ENCODE measurements at places on chromosomes 7 and 10.

- no peak for DNase-seq
These were observed 110.6 kb downstream of the ABLIM1 start for GRCh38 chr10:114547514-114547913.

GRCh38 chr10:44030132-44030531 lies 354.8 kb downstream of the CXCL12 start:
- no peak for DNase-seq

DNA sequence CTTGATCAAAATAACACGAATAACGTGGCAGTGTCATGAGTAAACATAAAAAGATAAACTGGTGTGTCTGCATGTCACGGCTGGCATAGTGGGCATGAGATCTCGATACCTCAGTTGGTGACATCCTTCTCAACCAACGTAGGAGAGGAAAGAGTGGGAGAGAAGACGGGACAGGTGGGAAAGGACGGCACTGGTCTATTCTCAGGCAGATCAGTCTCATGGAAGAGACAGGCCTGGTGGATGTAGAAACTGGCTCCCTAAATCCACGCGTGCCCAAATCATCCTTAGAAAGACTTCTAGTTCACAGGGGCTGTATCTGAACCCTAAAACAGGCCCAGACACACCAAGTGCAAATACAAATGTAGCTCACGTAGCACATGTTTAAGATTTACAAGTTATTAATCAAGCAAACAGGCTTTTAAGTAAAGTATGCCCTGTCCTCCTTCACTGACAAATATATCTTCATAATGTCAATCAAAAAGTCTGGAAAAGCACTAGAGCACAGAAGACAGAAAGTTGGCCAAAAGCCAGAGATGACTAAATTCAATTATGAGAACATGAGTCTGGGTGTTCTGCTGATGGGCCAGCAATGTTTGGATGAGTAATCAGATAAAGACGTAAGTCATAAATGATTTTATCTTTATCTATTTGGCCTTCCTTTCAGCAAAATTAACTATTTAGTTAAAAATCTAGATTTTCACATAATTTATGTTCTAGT lies 56.3 kb downstream of the SFMBT2 start:
- DNase-seq, result no peak

DNA sequence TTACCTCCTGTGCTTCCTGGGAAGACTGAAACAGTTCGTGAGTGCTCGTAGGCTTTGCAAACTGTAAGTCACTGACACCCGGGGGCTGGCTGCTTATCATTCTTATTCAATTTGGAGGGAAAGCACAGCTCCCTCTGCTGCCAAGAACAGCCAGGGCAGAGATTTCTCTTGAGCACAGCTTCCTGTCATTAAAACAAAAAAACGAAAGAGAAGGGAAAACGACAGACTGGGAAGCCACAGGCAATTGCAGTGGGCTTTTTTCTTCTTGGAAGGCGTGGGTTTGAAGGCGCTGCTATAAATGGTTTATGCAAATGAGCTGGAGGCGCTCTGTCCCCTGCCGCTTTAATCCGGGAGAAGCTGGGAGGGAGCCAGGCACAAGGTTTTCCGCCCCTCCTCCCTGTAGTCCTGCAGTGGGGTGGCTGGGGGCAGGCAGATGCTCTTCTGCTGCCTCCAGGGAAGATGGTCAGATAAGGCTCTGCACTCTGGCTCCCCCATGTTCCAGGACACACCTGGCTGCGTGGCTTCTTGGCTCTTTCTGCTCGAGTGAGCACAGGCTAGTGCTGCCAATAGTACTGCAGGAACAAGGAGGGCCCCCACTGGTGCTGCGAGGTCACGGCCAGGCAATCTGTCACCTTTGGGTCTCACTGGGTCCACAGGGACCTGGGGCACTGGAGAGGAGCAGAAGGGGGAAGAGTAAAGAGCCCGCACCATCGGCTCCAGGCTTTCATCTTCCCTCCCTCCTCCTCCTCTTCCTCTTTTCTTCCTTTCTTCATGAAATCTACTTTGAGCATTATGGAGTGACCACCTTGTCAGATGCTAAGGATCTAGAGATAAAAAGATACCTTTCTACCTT lies 49.5 kb downstream of the NEURL1 start:
- no peak for DNase-seq

DNA sequence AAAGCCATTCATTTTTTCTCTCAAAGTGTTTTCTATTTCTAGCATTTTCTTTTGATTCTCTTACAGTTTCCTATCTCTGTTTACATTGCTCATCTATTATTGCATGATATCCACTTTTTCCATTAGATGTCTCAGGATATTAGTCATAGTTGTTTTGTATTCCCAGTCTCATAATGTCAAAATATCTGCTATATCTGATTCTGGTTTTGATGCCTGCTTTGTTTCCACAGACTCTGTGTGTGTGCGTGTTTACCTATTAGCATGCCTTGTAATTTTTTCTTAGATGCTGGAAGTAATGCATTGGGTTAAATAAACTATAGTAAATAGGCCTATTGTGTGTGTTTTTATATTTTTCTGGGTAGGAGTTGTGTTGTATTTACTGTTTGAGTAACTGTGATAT lies 1126.3 kb downstream of the SORCS1 start:
- DNase-seq, result no peak

DNA sequence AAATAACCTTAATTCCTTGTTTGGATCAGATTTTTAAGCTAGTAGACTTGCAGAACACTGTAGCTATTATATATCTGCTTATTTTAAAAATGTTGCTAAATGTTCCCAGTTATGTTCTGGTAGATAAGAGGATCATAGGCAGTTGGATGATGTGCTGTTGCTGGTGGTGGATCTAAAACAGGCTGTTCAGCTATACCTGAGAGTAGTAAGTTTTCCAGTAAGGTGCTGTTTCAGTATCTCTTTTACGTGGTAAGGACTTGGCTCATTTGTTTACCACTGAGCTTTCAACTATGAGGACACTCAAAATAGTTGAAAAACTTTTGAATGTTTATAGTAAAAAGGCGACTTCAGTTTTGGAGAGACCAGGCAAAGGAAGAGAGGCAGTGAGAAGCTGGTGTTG lies 180.9 kb downstream of the CDK14 start:
- no peak for DNase-seq

Data from T-helper 2 cell (primary cell).